ENCODE measurements at places on chromosomes 16 and 17.
A peak's percentile ranks its signal among the peaks of the same experiment; 100 is the strongest.

GRCh38 chr17:16417896-16418684 is 2.7 kb downstream of the TRPV2 start:
- DNase-seq, result no peak

- no peak for DNase-seq
Observed at GRCh38 chr16:85991856-85992255, 92.9 kb downstream of the IRF8 start.

DNA sequence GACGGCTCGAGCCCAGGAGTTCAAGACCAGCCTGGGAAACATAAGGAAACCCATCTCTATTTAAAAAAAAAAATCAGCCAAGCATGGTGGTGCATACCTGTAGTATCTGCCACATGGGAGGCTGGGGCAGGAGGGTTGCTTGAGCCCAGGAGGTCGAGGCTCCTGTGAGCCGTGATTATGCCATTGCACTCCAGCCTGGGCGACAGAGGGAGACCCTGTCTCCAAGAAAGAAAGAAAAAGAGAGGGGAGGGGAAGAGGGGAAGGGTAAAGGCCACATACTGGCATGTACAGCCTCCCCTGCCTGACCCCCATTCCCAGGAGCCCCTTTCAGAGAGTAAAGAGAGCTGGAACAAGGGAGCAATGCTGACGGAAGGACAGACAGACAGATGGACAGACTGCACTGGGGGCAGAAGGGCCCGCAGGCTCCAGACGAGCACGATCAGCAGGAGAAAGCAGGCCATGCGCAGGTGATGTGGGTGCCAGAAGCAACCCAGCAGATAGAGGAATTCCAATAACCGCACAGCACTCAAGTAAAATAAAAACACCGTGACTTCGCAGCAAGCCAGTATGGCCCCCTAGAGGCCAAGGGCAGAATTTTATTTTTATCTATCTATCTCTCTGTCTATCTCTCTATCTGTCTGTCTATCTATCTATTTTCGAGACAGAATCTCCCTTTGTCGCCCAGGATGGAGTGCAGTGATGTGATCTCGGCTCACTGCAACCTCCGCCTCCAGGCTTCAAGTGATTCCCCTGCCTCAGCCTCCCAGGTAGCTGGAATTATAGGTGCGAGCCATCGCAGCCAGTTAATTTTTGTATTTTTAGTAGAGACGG is 27.1 kb upstream of the SNN start:
- peak; percentile 54 for DNase-seq

- no peak for DNase-seq
Observed at GRCh38 chr17:8680466-8681169, 50.1 kb upstream of the MYH10 start.

- DNase-seq, result no peak
Observed at GRCh38 chr17:79290726-79291125, 216.1 kb downstream of the ENGASE start.

DNA sequence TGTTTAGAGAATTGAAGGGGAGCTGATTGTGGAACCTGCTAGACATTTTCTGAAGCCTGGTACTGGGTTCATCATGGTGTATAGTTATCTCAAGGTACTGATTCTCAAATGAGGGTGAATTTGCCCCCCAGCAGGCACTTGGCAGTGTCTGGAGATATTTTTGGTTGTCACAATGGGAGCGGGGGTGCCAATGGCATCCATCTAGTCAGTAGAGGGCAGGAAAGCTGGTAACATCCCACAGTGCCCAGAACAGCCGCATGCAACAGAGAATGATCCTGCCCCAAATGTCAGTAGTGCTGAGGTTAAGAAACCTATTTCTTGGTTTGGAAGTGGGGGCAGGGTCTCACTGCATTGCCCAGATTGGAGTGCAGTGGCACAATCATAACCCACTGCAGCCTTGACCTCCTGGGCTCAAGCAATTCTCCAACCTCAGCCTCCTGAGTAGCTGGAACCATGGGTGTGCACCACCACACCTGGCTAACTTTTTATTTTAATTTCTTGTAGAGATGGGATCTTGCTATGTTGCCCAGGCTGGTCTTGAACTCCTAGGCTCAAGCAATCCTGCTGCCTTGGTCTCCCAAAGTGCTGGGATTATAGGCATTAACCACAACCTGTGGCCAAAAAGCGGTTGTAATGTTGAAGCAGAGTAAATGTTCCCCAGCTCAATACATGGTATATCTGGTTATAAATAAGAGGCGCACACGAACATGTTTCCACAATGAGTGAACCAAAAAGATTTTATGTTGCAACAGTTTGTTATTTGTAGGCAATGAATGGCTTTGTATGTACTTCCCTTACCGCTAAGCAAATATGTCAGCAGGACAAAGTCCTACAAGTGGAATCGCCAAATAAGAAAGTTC is 46.4 kb upstream of the EEF2KMT start:
- DNase-seq, result no peak

DNA sequence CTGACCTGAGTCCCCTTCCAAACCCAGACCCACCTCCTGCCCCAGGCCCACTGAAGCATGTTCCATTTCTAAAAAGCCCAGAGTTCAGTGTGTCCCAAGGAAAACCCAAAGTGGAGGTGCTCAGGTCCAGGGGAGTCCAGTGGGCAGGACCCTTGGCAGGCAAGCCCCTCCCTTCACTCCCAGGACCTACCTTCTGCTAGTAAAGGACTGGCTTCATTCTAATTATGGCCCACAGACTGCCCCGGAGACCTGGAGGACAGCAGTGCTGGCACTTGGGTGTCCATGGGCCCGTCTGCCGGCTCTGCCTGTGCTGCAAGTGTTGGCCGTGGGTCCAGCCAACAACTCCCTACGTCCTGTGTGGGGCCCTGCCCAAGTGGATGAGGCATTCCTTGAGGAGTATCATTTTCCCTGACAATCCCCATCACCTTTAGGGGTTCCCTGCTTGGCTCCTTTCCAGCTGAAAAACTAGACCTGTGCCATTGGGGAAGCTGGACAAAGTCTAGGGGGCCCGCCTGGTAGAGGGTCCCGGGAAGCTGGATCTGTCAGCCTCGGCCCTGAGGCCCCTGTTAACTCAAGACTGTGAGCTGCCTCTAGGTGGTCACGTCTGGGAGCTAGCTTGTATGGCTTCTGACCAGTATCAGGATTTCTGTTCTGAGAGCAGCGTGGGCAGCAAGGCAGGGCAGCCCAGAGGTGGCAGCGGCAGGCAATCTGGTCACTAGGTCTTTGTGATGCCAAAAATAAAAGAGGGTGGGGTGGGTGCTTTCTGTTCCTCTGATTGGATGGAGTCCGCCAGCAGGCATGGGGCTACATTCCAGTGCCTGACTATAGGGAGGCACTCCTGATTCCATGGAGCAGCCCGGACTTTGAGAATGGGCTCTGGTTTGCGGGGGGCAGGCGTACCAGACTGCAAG is 8.2 kb downstream of the CBX2 start:
- DNase-seq, result no peak

DNA sequence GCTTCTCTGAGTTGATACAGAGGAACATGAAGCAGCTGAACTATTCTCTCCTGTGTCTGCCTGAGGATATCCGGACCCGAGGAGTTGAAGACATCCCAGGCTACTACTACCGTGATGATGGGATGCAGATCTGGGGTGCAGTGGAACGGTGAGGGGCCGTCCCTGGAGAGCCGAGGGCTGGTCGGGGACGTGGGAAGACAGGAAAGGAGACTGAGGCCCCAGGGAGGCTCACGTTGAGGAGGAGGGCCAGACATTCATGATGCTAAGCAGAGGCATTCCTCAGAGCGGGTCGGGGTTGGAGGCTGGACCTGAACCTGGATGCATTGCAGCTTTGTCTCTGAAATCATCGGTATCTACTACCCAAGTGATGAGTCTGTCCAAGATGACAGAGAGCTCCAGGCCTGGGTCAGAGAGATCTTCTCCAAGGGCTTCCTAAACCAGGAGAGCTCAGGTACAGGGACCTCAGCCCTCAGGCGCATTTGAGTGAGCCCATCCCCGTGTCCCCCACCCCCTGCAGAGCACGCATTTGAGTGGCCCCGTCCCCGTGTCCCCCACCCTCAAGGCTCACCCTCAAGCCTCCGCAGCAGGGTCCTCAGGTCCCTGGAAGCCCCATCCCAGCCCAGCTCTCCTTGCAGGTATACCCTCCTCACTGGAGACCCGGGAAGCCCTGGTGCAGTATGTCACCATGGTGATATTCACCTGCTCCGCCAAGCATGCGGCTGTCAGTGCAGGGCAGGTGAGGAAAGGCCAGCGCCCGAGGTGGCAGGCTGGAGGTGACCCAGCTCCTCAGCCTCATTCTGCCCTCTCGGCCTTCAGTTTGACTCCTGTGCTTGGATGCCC is 8.3 kb downstream of the ALOX15B start:
- DNase-seq, result no peak

GRCh38 chr17:39921323-39921722 is 2.9 kb upstream of the GSDMB start:
- DNase-seq, result no peak

- DNase-seq, result no peak
Observed at GRCh38 chr16:48300391-48300856, 53.1 kb upstream of the ABCC11 start.

- DNase-seq, result no peak
Observed at GRCh38 chr17:74161503-74161875, 42.0 kb upstream of the RPL38 start.

All from frontal cortex (tissue), 4 donors.